CD4-positive, alpha-beta T cell treated with Interleukin-15 for 1 hour (primary cell): ENCODE measurements at places on chromosomes 7 and 10.

GRCh38 chr7:138932427-138932826 is 48.8 kb downstream of the KIAA1549 start:
- no peak for DNase-seq

DNA sequence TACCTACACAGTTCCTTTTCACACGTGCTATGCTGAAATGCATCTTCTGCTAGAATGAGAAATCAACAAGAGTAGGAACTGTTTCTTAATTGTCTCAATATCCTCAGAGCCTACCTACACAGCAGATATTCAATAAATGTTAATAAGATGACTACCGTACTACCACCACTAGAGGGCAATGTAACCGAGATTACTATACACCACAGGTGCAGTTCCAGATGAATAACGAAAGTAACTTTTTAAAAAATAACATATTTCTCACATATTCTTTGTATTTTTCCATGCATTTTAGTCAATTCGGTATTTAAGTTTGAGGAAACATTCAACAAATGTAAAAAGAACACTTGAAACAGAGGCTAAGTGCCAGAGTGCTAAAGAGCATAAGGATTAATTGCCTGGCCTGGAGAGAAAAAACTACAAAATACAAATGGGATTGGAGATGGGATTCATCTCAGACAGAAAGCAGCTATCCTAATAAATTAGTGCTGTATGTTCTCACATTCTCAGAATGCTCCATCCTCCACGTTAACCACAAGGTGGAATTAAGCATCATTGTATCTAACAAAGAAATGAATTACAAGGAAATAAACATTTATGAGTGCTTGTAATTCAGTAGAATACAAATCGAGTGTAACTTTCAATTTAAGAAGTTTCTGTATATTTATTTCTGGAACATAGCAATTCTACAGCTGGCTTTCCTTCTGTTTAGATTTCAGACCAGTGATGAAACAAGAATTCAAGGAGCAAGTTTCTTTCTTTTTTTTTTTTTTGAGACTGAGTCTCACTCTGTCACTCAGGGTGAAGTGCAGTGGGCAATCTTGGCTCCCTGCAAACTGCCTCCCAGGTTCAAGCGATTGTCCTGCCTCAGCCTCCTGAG is 20.3 kb upstream of the HECTD2 start:
- no peak for DNase-seq

DNA sequence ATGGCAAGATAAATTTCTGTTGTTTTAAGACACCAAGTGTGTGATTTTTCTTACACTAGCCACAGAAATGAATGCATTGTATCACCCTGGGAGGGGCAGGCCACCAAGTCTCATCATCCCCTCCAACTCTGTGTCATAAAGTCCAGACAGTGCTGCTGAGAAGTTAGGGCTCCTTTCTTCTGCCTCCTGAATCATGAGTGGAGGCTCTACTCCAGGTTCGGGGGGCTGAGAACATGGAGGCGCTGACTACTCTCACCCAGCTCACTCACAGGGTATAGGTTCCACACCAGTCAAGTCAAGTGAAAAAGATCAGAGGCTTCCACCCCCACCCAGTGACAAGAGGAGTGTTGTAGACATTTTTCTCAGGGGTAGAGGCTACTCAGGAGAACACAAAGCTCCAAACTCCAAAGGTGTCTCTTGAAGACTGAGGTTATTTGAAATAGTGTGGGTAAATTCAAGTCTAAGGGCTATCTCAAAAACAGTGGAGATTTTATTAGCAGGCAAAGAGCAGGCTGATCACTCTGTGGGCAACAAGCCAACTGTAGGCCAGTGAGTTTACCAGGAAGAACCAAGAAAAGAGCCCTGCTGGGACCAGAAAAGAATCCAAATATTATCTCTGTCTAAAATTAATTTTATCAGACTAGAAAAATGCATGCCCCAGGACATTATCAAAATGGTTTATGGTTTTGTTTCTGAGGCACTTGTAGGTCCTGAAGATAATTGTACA is 118.6 kb upstream of the RET start:
- DNase-seq = no peak

DNA sequence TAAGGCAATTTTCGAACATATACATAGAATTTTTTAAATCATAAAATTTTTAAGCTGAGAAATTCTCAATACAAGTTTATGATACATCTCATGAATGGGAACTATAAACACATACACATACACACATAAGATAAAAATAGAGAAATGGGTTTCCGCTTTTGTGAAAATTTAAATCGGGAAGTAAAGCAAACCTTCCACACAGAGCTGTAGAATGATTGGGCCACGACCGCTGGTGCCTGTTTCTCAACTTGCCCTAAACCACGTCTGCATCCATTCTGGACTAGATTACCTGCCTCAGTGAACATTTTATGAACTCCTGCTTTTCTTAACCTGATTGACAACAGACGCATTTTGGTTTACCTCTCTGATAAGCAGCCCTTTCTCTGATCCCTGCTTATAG is 264.4 kb downstream of the SKAP2 start:
- DNase-seq = no peak

GRCh38 chr7:68752485-68753178 is 845.6 kb upstream of the AUTS2 start:
- DNase-seq = no peak

DNA sequence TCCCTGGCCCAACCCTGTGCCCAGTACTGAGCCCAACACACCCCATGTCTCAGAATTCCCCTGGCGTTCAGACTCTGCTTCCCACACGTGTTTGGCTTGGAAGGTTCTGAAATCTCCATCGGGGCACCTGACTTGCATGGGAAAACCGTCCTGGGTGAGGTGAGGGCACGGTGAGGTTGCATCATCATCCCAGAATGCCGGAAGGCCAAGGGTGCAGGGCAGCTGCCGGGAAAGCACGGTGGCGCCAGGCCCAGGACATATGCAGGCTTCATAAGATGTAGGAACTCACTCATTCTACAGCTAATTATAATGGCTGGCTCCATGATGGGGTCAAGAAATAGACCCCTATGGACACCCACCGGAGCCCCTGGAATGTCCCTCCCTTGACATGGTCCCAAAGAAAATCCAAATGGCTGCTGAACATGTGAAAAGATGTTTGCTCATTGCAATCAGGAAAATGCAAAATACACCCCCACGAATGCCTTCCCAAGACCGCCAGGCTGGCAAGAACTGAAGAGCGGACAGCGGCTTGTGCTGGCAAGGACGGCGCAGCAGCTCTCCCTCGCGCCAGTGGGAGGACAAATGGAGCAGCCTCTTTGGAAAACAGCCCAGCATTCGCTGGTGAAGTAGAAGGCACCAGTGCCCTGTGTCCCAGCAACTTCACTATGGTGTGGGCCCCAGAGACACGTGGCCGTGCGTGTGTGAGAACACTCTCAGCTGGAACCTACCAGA is 2.3 kb downstream of the KNDC1 start:
- DNase-seq = no peak

DNA sequence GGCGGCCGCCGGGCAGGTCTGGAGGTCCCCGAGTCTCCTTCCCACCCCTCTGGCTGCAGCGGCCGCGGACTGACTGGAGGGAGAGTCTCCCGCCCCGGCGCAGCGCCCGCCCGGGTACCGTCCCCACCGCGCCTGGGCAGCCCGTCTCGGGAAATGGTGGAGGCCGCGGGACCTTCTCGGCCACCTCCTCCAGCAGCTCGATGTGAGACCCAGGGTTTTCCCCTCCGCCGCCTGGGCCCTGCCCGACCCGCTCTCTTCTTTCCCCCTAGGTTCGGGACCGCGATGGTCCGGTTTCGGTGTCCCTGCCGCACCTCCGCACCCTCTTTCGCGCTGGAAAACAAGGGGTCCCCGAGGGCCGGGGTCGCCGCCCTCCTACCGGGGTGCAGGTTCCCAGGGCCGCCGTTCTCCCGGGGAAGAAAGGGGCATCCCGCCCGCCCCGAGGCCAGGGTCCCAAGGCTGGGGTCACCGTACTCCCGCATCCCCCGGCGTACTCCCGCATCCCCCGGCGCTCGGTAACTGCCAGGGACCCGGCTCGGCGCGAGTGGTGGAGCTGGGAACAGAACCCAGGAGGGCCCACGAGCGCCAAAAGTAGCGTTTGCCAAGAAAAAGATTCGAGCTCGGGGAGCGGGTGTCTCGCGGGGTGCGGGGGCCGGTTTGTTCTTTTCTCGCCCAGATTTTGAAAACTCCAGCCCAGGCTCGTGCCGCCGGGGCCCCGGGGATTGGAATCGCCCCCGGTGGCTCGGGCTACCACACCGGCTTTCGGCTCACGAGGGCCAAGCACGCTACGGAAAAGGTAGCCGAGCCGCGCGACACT is 3.4 kb downstream of the TNRC18 start:
- no peak for DNase-seq

- DNase-seq = no peak
These were observed 5.9 kb downstream of the SCART1 start for GRCh38 chr10:133459454-133460207.

DNA sequence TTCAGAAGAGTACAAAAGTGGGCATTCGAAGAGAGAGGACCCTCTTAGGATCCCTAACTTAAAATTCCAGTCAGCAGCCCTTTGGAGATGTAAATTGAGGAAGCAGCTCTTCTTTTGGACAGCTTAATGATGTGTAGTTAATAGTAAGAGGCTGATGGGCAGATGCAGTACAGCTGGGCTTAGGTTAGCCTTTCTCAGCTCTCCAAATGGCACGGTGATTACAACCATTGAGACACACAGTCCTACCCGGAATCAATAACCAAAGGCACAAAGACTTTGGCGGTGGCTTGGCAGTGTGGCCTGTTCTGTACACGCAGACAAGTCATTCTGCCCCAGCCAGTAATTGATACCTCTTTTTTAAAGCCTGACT is 26.8 kb downstream of the GAD2 start:
- no peak for DNase-seq

DNA sequence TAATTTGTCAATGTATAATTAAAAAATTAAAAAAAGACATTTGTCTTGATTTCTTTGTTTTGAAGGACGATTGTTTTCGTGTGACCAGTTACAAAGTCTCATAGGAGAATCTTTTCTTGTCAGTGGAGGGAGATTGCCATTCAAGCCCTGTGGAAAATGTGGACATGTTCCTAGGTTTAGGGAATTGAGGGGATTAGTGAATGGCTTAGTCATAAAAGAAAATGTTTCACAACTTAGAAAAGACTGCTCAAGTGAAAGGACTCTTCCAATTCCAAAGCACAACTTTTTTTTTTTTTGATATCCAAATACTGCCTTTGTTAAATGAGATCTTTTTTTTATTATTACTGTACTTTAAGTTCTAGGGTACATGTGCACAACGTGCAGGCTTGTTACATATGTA is 140.7 kb upstream of the HABP2 start:
- DNase-seq = no peak

GRCh38 chr10:24618401-24618800 is 105.3 kb downstream of the ARHGAP21 start:
- DNase-seq = no peak

- no peak for DNase-seq
These were observed 355.2 kb downstream of the SUGCT start for GRCh38 chr7:40489844-40490602.

DNA sequence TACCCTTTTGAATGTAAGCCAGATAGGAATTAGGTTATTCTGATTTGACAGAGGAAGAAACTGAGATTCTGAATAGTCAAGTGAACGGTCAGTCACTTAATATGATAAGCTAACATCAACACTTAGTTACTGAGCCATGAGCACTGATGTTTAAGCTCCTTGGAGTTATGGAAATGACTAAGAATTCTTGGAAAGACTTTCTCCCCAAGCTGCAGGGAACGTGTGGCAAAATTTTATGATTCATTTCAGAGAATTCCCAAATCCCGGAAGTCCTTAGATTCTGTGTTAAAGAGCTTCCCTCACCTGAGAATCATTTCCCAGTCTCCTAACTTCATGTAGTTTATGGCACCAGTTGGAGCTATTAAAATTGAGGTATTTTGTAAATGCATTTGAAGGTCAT is 330.9 kb downstream of the XPNPEP1 start:
- no peak for DNase-seq

- DNase-seq = no peak
These were observed 7.6 kb upstream of the SLC26A3 start for GRCh38 chr7:107810626-107811025.

- no peak for DNase-seq
These were observed 10.6 kb downstream of the ZCCHC24 start for GRCh38 chr10:79434821-79435251.

DNA sequence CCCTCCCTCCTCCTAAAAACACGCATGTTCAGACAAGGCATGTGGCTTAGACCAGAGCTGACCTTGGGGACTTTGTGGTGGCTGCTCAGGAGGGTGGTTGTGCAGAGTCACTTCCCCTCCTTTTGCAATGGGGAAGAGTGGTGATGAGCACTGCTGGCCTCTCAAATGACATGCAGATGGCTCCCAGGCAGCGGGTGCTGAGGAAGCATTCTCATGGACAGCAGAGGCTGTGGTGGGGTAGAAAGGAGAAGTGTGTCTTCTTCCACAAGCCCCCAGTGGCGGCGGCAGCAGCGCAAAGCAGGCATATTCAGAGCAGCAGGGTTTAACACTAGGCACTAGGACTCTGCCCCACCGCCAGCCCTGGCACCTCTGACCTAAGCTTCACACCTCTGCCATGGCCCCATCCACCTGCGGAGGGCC is 105.9 kb upstream of the ANLN start:
- DNase-seq = peak; percentile 86

DNA sequence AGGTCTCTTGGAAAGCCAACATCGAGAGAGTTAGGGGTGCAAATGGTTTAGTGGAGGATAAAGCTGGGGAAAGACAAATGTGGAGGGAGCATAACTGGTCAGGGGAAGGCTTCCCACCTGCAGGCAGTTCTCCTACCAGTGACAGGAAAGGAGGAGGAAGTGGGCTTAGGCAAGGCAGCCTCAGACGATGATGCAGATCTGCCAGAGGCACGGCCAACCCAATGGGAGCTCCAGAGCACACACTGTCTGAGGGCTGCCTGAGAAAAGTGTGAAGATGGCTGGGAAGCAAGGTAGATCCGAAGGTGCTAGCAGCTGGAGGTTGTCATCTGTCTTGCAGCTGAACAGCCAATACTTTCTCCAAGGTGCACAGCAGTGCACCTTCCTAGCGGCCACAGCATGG is 178.8 kb downstream of the C7orf25 start:
- no peak for DNase-seq

DNA sequence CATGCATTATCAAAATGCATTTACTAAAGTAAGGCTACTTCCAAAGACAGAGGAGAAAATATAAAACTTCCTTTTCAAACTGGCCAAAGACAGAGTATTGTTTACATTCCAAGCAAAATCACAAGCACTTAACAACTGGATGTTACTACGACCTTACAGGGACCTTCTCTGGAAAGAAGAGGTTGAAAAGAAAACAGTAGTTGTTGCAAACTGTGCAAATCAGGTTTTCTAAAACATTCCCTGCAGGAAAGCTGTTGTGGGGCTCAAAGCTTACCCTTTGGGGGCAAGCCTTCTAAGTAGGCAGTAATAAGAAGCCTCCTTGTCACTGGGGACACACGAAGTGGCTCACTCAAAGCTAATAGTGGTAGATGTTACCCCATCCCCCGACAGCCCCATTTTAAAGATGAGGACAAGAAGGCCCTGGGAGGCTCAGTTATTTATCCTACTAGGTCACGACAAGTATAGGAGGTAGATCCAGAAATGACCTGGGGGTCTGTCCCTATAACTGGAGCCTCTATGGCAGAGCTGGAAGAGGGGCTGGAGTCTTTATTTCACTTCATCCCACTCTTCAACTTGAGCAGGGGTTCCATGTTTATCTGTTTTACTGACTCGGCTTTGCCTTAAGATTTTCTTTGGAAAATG is 46.6 kb downstream of the ATXN7L1 start:
- no peak for DNase-seq
